Thoracic aorta (tissue), 2 donors: ENCODE measurements at places on chromosomes 12 and 14.

GRCh38 chr14:58238252-58239243 lies 6.1 kb upstream of the PSMA3 start:
- peak overlapping the region; percentile 76 for H3K4me3 ChIP-seq
- DNase-seq, result no peak
- H3K36me3 ChIP-seq, result no peaks in the 10 kb centered on the region
- H3K27ac ChIP-seq, result peak overlapping the region; percentile 76

GRCh38 chr14:99676657-99677056 lies 7.4 kb upstream of the CYP46A1 start:
- no peak for DNase-seq
- no peaks in the 10 kb centered on the region for H3K4me1 ChIP-seq
- no peak overlapping the region for H3K4me3 ChIP-seq
- no peak overlapping the region for H3K27ac ChIP-seq
- H3K36me3 ChIP-seq, result no peaks in the 10 kb centered on the region
- H3K27me3 ChIP-seq, result no peaks in the 10 kb centered on the region

GRCh38 chr14:35408026-35408425 lies 3.5 kb upstream of the NFKBIA start:
- DNase-seq, result no peak
- peaks cover 6% of the 10 kb centered on the region for H3K36me3 ChIP-seq
- peaks cover 14% of the 10 kb centered on the region for H3K4me1 ChIP-seq
- no peaks in the 10 kb centered on the region for H3K27me3 ChIP-seq
- H3K4me3 ChIP-seq, result no peak overlapping the region
- H3K27ac ChIP-seq, result no peak overlapping the region

DNA sequence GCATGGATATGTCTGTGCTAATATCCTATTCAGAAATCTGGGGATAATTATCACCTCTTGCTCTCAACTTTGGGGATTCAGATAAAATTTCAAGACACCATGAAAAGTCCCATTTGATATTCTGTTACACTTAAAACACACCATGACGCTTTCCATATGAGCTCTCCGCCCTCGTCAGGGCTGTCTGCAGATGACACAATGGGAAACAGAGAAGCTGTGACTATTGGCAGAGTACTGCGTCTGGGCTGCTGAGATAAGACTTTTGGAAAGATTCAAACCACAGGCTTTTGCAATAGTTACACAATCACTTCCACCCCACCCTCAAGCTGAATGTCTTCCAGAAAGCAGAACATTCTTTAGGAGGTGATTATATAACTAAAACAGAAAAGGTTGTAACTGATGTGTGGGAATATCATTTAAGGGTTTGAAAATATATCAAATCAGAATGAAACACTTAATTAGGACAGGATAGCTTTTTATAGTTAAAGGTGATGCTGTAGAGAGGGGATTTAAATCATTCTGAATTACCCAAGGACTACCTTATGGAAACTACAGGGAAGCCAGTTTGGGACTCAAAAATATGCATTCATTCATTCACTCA lies 75.3 kb upstream of the TMPO start:
- H3K27me3 ChIP-seq, result no peaks in the 10 kb centered on the region
- DNase-seq, result peak; percentile 31
- H3K27ac ChIP-seq, result peak overlapping the region; percentile 54

- H3K4me3 ChIP-seq, result no peak overlapping the region
- H3K27me3 ChIP-seq, result no peaks in the 10 kb centered on the region
- DNase-seq, result no peak
These were observed 13.5 kb downstream of the COQ5 start for GRCh38 chr12:120515496-120515895.

- no peaks in the 10 kb centered on the region for H3K36me3 ChIP-seq
- no peaks in the 10 kb centered on the region for H3K4me1 ChIP-seq
- DNase-seq, result no peak
- no peaks in the 10 kb centered on the region for H3K27me3 ChIP-seq
- no peak overlapping the region for H3K27ac ChIP-seq
These were observed 151.0 kb upstream of the SEL1L start for GRCh38 chr14:81684696-81685095.

GRCh38 chr12:53344487-53344823 lies 8.3 kb upstream of the SP7 start:
- peaks cover 12% of the 10 kb centered on the region for H3K4me1 ChIP-seq
- H3K27me3 ChIP-seq, result no peaks in the 10 kb centered on the region
- H3K27ac ChIP-seq, result no peak overlapping the region
- H3K36me3 ChIP-seq, result no peaks in the 10 kb centered on the region
- DNase-seq, result no peak

GRCh38 chr14:23307687-23308644 lies 1.3 kb downstream of the BCL2L2 start:
- H3K4me1 ChIP-seq, result peaks cover 22% of the 10 kb centered on the region
- peak overlapping the region; percentile 86 for H3K27ac ChIP-seq
- no peak for DNase-seq
- H3K27me3 ChIP-seq, result no peaks in the 10 kb centered on the region
- peak overlapping the region; percentile 82 for H3K4me3 ChIP-seq
- peaks cover 16% of the 10 kb centered on the region for H3K36me3 ChIP-seq

GRCh38 chr14:75222208-75222701 lies 45.8 kb upstream of the TMED10 start:
- no peak for DNase-seq
- no peaks in the 10 kb centered on the region for H3K27me3 ChIP-seq
- no peak overlapping the region for H3K4me3 ChIP-seq
- H3K4me1 ChIP-seq, result no peaks in the 10 kb centered on the region

GRCh38 chr14:96094211-96094610 lies 55.0 kb downstream of the C14orf132 start:
- no peak overlapping the region for H3K4me3 ChIP-seq
- no peaks in the 10 kb centered on the region for H3K27me3 ChIP-seq
- H3K4me1 ChIP-seq, result peaks cover 9% of the 10 kb centered on the region
- DNase-seq, result no peak
- H3K27ac ChIP-seq, result no peak overlapping the region

- H3K4me1 ChIP-seq, result no peaks in the 10 kb centered on the region
- DNase-seq, result no peak
These were observed 4.8 kb downstream of the C12orf71 start for GRCh38 chr12:27077586-27077985.

GRCh38 chr12:14768823-14769405 lies 34.4 kb downstream of the WBP11 start:
- no peaks in the 10 kb centered on the region for H3K27me3 ChIP-seq
- peaks cover 7% of the 10 kb centered on the region for H3K4me1 ChIP-seq
- no peaks in the 10 kb centered on the region for H3K36me3 ChIP-seq
- DNase-seq, result peak; percentile 7
- H3K27ac ChIP-seq, result peak overlapping the region; percentile 88
- H3K4me3 ChIP-seq, result peak overlapping the region; percentile 79

DNA sequence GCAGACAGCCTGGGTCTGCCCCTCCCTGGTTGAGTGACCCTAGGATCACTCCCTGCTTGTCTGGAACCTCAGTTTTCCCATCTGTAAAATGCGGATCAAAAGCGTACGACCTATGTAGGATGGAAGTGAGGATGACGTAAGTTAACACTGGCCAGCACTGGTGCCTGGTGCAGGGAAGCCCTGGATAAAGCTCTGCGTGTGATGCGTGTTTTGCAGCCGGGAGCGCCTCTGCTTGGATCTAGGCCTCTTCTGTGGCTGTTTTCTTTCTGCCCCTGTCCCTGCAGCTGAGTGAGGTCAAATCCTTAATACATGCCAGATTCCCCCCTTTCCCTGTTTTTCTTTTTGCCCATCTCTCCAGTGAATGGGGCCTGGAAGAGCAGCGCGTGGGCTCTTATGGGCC lies 201.5 kb downstream of the RBM19 start:
- no peak for DNase-seq
- H3K4me1 ChIP-seq, result no peaks in the 10 kb centered on the region
- H3K27me3 ChIP-seq, result peaks cover 4% of the 10 kb centered on the region
- no peak overlapping the region for H3K4me3 ChIP-seq
- no peak overlapping the region for H3K27ac ChIP-seq

DNA sequence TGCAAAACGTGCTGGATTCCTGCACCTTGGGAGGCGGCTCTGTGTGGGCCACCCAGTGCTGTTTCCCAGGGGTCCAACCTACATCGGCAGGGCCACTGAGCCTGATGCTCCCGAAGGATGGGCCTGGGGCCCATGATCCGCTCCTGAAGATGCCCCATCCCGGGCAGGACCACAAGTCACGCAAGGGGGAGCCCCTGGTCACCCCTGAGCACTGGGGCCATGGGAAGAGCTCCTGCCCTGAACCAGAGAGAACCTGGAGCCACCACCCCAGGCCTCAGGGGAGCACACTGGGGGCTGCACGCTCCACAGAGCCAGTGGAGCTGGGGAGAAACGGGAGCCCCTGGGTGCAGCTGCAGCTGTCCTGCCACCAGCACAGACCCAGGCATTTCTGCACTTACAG lies 124.6 kb upstream of the SFSWAP start:
- H3K4me3 ChIP-seq, result no peak overlapping the region
- no peak for DNase-seq
- H3K36me3 ChIP-seq, result no peaks in the 10 kb centered on the region
- no peaks in the 10 kb centered on the region for H3K27me3 ChIP-seq
- no peaks in the 10 kb centered on the region for H3K4me1 ChIP-seq
- H3K27ac ChIP-seq, result no peak overlapping the region

- H3K4me1 ChIP-seq, result no peaks in the 10 kb centered on the region
- H3K27me3 ChIP-seq, result no peaks in the 10 kb centered on the region
- H3K4me3 ChIP-seq, result no peak overlapping the region
- DNase-seq, result no peak
- no peaks in the 10 kb centered on the region for H3K36me3 ChIP-seq
- H3K27ac ChIP-seq, result no peak overlapping the region
These were observed 7.0 kb downstream of the MYL2 start for GRCh38 chr12:110913119-110914056.

DNA sequence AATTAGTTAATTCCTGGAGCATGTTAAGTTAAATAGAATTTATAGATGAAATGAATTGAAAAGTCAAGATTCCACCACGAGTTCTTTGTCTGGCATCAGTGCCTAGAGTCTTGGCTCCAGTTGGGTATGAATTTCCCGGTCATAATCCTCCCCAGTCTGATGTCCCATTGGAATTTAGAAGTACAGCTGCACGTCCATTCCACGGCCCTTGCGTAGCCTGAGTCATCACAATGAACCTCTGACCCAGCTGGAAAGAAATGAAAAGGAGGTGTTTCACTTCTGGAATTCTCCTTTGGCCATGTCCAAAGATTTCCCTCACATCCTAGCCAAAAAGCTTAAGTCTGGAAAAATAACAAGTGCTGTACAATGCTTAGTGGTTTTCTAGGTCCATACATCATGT lies 122.7 kb downstream of the KICS2 start:
- DNase-seq, result no peak
- no peaks in the 10 kb centered on the region for H3K27me3 ChIP-seq
- H3K4me1 ChIP-seq, result no peaks in the 10 kb centered on the region
- H3K36me3 ChIP-seq, result no peaks in the 10 kb centered on the region
- H3K4me3 ChIP-seq, result no peak overlapping the region

- no peak overlapping the region for H3K27ac ChIP-seq
- no peaks in the 10 kb centered on the region for H3K4me1 ChIP-seq
- no peak for DNase-seq
- H3K27me3 ChIP-seq, result no peaks in the 10 kb centered on the region
These were observed 122.4 kb downstream of the MIPOL1 start for GRCh38 chr14:37320106-37320505.

- H3K4me3 ChIP-seq, result no peak overlapping the region
- no peak for DNase-seq
- no peak overlapping the region for H3K27ac ChIP-seq
- peaks cover 5% of the 10 kb centered on the region for H3K4me1 ChIP-seq
These were observed 10.8 kb downstream of the SRGAP1 start for GRCh38 chr12:63855299-63855698.

DNA sequence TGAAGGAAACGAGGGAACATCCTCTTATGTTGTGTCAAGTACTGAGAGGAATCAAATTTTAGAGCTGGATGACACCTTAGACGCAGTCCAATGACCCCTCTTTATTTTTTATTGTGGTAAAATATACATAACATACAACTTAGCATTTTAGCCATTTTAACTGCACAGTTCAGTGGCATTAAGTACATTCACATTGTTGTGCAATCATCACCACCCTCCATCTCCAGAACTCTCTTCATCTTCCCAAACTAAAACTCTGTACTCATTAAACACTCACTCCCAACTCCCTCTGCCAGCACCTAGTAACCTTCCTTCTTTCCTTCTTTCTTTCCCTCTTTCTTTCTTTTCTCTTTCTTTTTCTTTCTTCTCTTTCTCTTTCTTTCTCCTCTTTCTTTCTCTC lies 97.2 kb upstream of the SLC24A4 start:
- peaks cover 3% of the 10 kb centered on the region for H3K4me1 ChIP-seq
- no peaks in the 10 kb centered on the region for H3K36me3 ChIP-seq
- no peak overlapping the region for H3K4me3 ChIP-seq

DNA sequence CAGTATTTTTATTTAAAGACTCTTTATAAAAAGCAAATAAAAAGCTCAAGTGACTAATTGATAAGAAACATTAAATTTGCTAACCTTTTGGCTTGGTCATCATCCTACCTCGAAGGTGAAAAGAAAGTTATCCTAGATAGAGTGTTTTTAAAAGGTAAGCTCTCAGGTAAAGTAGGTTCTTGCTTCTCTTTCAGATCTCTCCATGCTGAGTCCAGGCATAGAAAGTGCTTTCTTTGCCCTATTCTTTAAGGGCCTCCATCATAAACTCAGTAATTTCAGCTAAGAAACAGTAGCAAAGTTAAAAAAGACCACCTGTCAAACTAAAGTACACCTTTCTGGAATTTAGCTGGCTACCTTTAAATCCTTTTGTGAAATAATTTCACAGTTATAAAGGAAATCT lies 20.6 kb upstream of the ANHX start:
- no peaks in the 10 kb centered on the region for H3K27me3 ChIP-seq
- H3K4me3 ChIP-seq, result no peak overlapping the region
- H3K36me3 ChIP-seq, result no peaks in the 10 kb centered on the region
- no peak overlapping the region for H3K27ac ChIP-seq
- DNase-seq, result no peak

DNA sequence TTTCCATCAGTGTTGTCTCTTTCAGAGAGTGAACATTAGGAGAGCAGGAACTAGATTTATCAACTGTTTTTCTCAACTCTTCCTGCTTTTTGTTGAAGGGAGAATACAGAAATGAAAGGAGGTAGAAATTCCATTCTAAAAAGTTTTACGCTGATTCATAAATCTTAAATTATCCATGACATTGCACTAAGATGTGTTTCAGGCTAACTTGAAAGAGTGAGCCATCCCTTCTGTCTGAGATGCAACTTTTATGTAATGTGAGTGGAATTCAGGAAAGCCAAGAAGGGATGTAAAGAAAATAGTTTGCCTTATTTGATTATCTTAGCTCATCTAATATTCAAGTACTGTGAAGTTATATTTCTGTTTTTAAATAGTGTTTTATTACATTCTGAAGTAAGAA lies 349.5 kb upstream of the RGS6 start:
- H3K36me3 ChIP-seq, result no peaks in the 10 kb centered on the region
- H3K4me1 ChIP-seq, result peaks cover 17% of the 10 kb centered on the region
- H3K4me3 ChIP-seq, result no peak overlapping the region
- H3K27ac ChIP-seq, result no peak overlapping the region

GRCh38 chr12:96401076-96401871 lies 1.0 kb upstream of the CDK17 start:
- no peaks in the 10 kb centered on the region for H3K27me3 ChIP-seq
- H3K27ac ChIP-seq, result peak overlapping the region; percentile 61
- H3K4me3 ChIP-seq, result peak overlapping the region; percentile 91
- no peak for DNase-seq
- H3K36me3 ChIP-seq, result no peaks in the 10 kb centered on the region
- H3K4me1 ChIP-seq, result peaks cover 31% of the 10 kb centered on the region

- no peak overlapping the region for H3K4me3 ChIP-seq
- peaks cover 60% of the 10 kb centered on the region for H3K4me1 ChIP-seq
- H3K27ac ChIP-seq, result peak overlapping the region; percentile 61
- DNase-seq, result no peak
- no peaks in the 10 kb centered on the region for H3K36me3 ChIP-seq
These were observed 22.7 kb downstream of the CMKLR1 start for GRCh38 chr12:108316176-108317086.

- DNase-seq, result no peak
- no peaks in the 10 kb centered on the region for H3K36me3 ChIP-seq
- H3K27me3 ChIP-seq, result no peaks in the 10 kb centered on the region
- no peak overlapping the region for H3K4me3 ChIP-seq
These were observed 168.0 kb downstream of the SLC16A7 start for GRCh38 chr12:59763835-59764234.
